ENCODE measurements at places on chromosomes 3 and 15.

DNA sequence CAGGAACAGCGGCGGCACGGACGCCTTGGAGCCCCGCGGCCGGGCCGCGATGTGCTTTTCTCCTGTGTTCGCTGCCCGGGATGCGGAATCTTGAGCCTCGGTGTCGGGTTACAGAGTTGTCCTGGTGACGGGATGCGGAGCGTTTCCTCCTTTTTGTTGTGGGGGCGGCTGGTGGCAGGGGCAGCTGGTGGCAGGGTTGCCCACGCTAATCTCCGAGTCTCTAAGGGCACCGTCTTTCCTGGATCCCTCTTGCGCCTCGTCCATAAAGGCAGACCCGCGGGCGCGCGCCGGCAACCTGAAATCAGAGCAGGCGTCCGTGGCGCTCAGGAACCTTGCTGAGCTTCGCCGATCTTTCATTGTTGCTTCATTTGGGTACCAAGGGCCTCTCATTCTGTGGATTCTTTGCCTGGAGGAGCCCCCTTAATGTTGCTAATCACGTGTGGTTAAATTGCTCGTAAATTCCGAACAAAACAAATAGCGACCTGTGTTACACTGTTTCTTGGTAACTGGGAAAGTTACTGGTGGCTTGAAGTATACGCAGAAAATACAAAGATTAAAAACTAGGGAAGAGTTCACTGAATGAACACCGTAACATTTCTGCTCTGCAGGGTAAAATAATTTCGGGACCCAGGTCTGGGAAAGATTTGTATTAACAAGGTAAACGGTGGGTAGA lies 844 bp upstream of the PFN2 start:
- peak; percentile 91 for DNase-seq

GRCh38 chr3:31748933-31749295 lies 216.2 kb downstream of the STT3B start:
- DNase-seq, result no peak

DNA sequence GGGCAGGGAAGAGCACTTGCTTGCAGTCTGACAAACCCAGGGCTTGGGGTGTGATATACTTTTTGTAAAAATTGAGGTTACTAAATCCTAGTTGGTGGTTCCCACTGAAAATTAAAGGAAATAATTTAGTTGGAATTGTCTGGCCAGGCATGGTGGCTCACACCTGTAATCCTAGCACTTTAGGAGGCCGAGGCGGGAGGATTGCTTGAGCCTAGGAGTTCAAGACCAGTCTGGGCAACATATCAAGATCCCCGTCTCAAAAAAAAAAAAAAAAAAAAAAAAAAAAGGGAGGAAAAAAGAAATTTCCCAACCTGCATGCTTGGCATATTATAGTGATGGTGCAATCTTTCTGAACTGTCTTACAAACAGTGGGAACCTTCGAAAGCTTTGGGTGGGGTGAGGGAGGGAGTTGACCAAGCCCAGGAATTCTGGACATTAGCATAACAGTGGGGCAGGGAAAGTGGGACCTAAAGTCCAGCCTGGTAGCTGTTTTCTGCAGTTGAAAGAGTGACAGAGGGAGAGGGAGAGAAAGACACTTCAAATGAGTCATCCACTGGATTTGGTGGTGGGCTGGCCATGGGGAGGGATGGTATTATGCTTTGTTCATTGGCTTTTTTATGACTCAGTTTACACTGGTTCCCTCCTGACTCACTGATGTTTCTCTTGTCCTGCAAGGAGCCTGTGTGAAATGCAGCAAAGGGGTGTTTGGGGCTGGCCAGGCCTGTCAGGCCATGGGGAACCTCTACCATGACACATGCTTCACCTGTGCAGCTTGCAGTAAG lies 41.1 kb downstream of the LIMD1 start:
- DNase-seq, result no peak

GRCh38 chr3:169362301-169362700 lies 301.2 kb downstream of the MECOM start:
- no peak for DNase-seq

GRCh38 chr3:112884678-112885290 lies 38.1 kb upstream of the CD200R1L start:
- DNase-seq, result no peak

Measured in NCI-H526 treated with DMSO at 0.1 percent for 48 hours (cell line).